ENCODE measurements at places on chromosomes 7 and 10.

DNA sequence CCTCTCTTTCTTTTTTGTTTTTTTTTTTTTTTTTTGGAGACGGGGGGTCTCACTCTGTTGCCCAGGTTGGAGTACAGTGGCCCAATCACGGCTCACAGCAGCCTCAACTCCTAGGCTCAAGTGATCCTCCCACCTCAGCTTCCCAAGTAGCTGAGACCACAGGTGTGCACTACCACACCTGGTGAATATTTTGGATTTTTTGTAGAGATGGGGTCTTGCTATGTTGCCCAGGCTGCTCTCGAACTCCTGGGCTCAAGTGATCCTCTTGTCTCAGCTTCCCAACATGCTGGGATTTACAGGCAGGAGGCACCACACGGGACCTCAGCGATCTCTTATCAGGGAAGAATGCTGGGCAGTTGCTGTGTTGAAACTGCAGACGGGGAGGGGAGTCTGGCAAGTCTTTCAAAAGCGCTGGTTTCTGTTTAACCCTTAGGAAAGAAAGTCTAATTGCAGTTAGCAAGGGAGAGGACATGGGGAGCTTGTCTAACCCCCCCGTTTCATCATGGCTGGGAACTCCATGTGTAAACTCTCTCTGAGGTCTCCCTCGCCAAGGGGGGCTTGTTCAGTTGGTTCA lies 39.6 kb upstream of the LMTK2 start:
- no peak for DNase-seq

GRCh38 chr7:102061981-102062390 lies 224.7 kb upstream of the SH2B2 start:
- DNase-seq = no peak

DNA sequence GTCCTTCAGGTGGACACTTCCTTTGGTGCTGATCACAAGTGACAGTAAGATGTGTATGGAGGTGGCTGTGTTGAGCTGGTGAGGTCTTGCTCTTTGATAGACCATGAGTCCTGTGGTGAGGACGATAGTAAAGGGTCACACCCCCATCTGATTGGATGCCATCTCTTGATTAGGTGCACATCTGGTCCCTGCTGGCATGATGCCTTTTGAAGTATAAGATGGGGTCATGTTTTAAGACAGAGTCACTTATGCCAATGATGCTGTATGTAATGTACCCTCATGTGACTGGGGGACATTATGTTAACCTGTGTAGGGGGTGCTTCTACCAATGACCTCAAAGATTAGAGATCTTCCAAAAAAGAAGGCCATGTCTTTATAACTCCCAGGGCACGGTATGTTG lies 644.6 kb downstream of the ACTR3B start:
- no peak for DNase-seq

DNA sequence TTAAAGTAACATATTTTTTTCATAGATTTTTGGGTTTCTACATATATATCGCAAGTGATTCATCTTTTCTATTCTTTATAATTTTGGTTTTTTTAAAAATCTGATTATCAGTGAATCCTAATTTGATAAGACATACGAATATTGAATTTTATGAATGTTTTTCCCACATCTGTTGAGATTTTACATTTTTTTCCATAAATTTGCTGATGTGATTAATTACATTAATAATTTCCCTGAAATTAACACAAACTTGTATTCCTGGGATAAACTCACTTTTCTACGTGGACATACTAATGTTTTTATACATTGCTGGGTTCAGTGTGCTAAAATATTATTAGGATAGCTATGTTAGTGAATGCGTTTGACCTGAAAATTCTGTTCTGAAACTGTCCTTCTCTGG lies 26.1 kb downstream of the DMTF1 start:
- DNase-seq = no peak

DNA sequence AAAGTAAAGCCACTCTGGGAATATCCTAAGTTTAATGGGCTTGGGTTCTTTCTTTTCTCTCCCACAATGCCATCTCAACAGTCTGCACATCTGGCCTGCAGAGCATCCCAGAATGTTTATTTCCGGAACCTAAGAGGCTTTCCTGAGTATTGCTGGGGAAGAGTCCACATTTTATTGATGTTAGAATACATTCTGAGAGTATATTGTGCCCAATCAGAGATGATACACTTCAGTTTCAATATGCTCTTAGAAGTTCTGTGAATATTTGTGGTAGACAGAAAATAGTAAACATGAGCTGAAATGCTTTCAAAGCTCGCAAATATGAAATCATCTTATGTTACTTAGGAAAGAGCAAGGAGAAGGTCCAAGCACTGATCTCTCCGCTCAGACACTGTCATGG lies 200.6 kb downstream of the TWIST1 start:
- DNase-seq = no peak

GRCh38 chr7:79692015-79692414 lies 238.5 kb upstream of the MAGI2 start:
- no peak for DNase-seq

GRCh38 chr7:105926131-105926530 lies 36.9 kb upstream of the CDHR3 start:
- no peak for DNase-seq

GRCh38 chr7:90262438-90262837 lies 17.5 kb downstream of the CFAP69 start:
- DNase-seq = no peak

- no peak for DNase-seq
These were observed 57.5 kb upstream of the SP4 start for GRCh38 chr7:21370283-21370982.

Data from amygdala (tissue), 56 donors.